Activated T-cell treated with anti-CD3 and anti-CD28 coated beads for 24 hours (primary cell): ENCODE measurements at places on chromosomes 4 and X.
A peak's percentile ranks its signal among the peaks of the same experiment; 100 is the strongest.

GRCh38 chr4:185700048-185700447 lies 111.9 kb downstream of the SORBS2 start:
- no peak for DNase-seq

- no peak for DNase-seq
These were observed 126.6 kb downstream of the TET2 start for GRCh38 chr4:105273230-105273629.

GRCh38 chrX:48937054-48937907 lies 18.5 kb upstream of the PIM2 start:
- peak; percentile 79 for DNase-seq

DNA sequence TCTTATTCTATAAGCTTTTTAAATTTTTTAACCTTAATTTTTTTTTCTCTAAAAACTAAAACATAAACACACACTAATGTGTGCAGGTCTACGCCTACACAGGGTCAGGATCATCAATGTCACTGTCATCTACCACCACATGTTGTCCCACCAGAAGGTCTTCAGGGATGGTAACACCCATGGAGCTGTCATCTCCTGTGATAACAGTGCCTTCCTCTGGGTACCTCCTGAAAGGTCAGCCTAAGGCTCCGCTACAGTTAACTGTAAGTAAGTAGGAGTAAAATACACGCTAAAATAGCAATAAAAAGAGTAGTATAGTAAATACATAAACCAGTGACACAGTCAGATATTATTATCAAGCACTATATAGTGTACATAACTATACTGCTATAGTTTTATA lies 45.9 kb upstream of the GPRIN3 start:
- DNase-seq: no peak

GRCh38 chr4:150164055-150164454 lies 85.8 kb downstream of the DCLK2 start:
- DNase-seq: no peak
